CD4-positive, alpha-beta T cell treated with Interleukin-15 for 1 hour (primary cell): ENCODE measurements at places on chromosomes 16 and 17.

GRCh38 chr17:19262650-19263631 lies 25.8 kb downstream of the EPN2 start:
- no peak for DNase-seq

GRCh38 chr16:56615353-56615752 lies 7.0 kb downstream of the MT2A start:
- DNase-seq = no peak

DNA sequence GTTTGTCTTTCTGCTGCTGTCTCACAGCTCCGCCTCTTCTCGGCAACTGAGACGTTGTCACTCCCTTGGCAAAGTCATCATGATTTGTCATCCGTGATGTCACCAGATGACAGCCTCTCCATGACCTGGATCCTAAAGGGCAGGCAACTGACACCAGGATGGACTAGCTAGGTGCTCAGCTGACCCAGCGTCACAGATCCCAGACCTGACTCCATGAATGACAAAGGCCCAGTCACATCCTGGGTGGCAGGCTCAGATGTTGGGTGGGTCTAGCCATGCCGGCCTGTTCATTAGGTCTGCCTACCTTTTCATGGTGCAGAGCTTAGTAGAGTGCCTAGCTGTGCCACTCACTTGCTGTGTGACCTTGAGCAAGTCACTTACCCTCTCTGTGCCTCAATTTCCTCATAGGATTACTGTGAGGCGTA lies 3.8 kb upstream of the TMEM238L start:
- DNase-seq = no peak

- DNase-seq = no peak
Measured at GRCh38 chr17:55872374-55872773, 121.5 kb downstream of the PCTP start.

GRCh38 chr16:66845791-66846221 lies 1.6 kb downstream of the CA7 start:
- no peak for DNase-seq

- no peak for DNase-seq
Measured at GRCh38 chr16:67807148-67807682, 526 bp downstream of the TSNAXIP1 start.

DNA sequence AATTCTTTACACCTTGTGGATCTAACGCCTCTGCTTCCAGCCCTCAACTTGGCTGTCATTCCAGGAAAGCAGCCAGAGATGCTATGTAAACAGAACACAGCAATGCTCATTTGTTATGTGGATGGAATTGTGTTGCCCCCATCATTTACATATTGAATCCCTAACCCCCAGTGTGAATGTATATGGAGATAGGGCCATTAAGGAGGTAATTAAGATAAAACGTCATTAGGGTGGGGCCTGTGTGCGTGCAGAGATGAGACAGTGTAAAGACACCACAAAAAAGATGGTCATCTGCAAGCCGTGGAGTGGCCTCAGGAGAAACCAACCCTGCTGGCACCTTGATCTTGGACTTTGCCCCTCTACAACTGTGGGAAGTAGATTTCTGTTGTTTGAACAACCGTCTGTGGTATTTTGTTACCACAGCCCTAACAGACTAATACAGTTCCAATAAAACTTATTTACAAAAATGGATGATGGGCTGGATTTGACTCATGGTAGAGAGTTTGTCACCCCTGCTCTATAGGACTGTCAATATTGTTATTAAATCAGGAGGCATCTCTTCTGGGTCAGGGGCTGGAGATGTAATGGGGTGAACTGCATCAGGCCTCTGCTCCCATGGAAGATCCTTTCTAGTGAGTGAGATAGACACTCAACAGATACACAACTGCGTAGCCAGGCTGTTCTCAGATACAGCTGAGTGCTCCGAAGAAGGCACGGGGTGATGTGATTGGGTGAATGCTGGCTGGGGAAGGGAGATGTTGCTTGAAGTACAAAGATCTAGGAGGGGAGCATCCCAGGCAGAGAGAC lies 339.0 kb downstream of the SNX29 start:
- no peak for DNase-seq

DNA sequence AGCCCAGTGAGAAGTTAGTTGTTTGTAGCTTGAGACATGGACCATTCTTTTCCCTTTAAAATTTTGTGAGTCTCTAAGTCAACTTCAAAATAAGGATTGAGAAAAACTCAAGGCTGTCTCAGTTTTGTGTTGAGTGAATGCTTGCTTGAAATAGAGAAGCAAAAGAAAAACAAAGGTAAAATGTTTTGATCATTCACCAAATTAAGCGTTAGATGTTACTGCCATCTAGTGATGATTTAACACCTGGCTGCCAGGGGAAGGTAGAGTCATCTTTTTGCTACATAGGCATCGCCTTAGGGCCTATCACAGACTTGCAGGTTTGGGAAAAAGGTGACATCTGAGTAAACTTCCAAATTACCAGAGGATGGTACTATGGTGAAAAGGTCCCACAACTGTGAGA lies 74.4 kb downstream of the PCTP start:
- DNase-seq = no peak

DNA sequence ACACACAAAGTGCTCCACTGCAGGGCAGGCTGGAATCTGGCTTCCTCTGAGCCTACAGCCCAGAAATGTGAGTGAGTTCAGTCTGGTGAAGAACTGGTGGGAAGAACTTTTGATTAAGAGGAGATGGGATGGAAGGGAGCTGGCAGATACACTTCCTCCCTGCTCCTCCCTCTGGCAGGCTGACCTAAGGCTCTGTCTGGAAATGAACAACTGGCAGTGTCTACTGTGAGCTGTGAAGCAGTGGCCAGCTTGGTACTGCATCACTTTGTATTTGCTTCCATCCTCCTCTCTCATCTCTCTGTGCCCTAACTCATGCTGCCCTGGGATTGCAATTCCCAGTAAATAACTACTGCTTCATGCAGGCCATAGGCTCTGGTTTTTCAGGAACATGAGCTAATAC lies 45.6 kb downstream of the MAF start:
- DNase-seq = no peak

GRCh38 chr17:28174352-28175046 lies 132.0 kb downstream of the NLK start:
- peak; percentile 18 for DNase-seq

- no peak for DNase-seq
Measured at GRCh38 chr17:80243526-80244433, 16.9 kb upstream of the RNF213 start.

DNA sequence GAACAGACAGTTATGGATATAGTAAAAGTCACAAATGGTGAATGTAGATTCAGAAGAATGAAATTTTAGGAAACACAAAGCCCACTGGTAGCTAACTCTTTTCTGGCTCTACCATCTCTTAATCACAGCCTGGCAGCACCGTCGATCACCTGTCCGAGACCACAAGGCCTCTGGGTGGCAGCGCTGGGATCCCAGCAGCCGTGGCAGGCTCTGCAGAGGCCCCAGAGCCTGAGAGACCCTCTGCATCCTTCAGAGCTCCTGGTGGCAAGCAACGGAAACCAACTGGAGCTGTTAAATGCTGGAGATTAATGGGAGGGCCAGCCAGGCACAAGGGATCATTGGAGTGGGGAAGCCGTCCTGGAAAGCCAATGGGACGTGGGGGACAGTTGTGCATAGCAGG lies 26.3 kb downstream of the LAT start:
- DNase-seq = no peak

- peak; percentile 64 for DNase-seq
Measured at GRCh38 chr17:43907425-43907981, at the start of gene MPP2. Gene MPP2, minus strand, starts transcription at chr17:43907536. Its CDS starts 3,076 bp downstream, at chr17:43904460.

GRCh38 chr16:4491898-4492297 lies 15.7 kb downstream of the HMOX2 start:
- DNase-seq = no peak

DNA sequence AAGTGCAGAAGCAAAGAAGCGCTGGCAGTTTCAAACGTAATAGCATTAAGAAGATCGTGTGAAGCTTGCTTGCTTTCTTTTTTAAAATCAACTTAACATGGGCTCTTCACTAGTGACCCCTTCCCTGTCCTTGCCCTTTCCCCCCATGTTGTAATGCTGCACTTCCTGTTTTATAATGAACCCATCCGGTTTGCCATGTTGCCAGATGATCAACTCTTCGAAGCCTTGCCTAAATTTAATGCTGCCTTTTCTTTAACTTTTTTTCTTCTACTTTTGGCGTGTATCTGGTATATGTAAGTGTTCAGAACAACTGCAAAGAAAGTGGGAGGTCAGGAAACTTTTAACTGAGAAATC lies 17.4 kb upstream of the RAB11FIP4 start:
- DNase-seq = no peak

- DNase-seq = no peak
Measured at GRCh38 chr16:73670836-73671820, 623.2 kb upstream of the ZFHX3 start.

- DNase-seq = no peak
Measured at GRCh38 chr16:57997528-57998265, 2.8 kb downstream of the ZNF319 start.

DNA sequence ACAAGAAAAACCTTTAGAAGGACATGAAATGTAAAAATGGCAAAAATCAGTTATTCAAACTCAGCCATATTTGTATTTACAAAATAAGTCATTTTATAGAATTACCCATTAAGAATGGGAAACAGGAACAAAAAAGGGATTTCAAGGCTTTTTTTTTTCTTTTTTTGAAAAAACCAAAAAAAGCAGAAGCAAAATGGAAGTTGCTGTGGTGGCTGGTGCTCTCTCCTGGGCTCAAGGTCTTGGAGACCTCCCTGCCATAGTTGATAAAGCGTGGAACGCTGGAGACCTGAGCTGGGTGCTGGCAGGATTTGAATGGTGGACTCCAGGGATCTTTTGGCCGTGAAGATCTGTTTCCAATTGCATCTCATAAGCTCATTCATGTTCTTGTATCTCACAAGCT lies 3.1 kb downstream of the PLCG2 start:
- no peak for DNase-seq

DNA sequence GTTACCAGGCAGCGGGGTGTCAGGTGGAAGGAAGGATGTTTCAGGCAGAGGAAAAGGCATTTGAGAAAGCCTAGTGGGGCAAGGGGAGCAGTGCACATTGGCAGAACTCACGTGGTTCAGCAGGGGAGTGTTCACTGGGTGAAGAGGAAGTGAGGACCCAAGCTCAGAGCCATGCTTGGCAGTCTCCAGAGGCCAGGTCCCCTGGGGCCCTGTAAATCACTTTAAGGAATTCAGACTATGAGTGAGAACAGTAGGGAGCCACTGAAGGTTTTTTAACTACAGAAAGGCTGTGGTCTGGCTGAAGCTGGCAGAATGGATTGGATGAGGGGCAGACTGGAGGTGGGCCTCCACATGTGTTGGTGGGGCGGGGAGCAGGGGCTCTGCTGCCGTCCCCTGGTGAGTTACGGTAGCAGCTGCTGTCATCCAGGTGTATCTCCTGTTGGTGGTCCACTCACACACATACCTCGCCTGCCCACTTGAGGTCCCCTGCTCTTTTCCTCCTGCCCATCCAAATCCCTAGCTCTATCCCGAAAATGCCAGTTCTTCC lies 5.1 kb downstream of the CLEC16A start:
- DNase-seq = peak; percentile 78

- no peak for DNase-seq
Measured at GRCh38 chr17:68580236-68580770, 20.9 kb downstream of the FAM20A start.

- no peak for DNase-seq
Measured at GRCh38 chr16:84967828-84968227, 43.5 kb downstream of the ZDHHC7 start.

DNA sequence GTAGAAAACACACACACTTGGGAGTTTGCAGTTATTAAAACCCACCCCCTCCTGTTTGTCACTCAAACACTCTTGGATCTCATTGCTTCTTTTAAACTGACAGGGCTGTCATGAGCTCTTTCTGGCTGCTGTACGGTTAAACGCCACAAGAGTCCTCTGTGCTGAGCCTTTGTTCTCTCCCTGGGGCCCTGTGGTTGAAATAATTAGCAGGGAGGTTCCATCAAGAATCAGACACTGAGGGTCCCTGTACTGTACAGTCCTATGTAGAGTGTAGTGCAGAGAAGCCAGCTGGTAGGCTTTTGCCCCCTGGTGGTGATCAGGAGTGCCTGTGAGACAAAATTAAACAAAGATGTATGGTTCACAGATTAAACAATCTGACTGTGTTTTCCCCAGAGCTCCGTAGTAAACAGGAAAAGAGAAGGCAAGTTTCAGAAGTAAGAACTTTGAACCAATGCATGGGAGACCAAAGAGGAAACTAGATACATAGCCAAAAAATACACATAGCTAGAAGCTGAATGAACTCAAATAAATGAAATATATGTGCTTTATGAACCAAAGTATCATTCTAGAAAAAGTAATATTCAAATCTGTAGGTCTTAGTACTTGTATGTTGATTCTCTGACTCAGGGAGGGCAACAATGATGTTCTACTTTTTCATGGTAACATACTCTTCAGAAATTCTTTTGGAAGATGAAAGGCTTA lies 1.4 kb upstream of the SSH2 start:
- peak; percentile 84 for DNase-seq

DNA sequence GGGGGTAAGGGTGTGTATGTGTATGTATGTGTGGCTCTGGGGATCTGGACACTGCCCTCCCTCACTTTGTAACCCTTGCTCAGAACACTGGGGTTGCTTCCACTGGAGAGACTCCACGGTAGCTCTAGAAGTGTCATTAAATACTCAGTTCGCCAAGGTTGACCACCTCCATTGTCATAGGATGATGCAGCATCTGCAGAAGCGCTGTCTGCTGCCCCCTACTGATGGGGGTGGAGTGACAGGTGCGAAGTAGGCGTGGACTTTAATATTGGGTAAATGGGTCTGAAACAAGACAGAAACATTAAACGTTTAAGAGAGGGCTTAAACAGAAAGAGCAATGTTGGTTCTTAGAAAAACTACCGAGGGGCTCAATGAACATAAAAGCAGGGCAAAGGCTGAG lies 35.5 kb upstream of the STAC2 start:
- peak; percentile 19 for DNase-seq

GRCh38 chr16:48632137-48632774 lies 22.3 kb upstream of the N4BP1 start:
- no peak for DNase-seq

- no peak for DNase-seq
Measured at GRCh38 chr16:46621934-46622676, 926 bp upstream of the SHCBP1 start.

GRCh38 chr17:6166492-6167179 lies 96.5 kb downstream of the WSCD1 start:
- DNase-seq = no peak

- no peak for DNase-seq
Measured at GRCh38 chr17:17727111-17727659, 45.9 kb downstream of the RAI1 start.
